Naive thymus-derived CD8-positive, alpha-beta T cell (primary cell): ENCODE measurements at places on chromosomes 11 and 22. TPM values are rescaled to one million over a fixed set of nuclear protein-coding genes. Genes with fewer than 3 reads are reported as not detected.

IL18 gene
- not detected for total RNA-seq

JAM3 gene
- total RNA-seq: 8.5 TPM

WNT7B gene
- total RNA-seq: not detected

CCDC179 gene
- total RNA-seq: not detected

TMPRSS13 gene
- total RNA-seq: 9.2 TPM

MS4A6E gene
- not detected for total RNA-seq

MS4A12 gene
- not detected for total RNA-seq

TSGA10IP gene
- not detected for total RNA-seq

KRTAP5-10 gene
- total RNA-seq: not detected

DNA sequence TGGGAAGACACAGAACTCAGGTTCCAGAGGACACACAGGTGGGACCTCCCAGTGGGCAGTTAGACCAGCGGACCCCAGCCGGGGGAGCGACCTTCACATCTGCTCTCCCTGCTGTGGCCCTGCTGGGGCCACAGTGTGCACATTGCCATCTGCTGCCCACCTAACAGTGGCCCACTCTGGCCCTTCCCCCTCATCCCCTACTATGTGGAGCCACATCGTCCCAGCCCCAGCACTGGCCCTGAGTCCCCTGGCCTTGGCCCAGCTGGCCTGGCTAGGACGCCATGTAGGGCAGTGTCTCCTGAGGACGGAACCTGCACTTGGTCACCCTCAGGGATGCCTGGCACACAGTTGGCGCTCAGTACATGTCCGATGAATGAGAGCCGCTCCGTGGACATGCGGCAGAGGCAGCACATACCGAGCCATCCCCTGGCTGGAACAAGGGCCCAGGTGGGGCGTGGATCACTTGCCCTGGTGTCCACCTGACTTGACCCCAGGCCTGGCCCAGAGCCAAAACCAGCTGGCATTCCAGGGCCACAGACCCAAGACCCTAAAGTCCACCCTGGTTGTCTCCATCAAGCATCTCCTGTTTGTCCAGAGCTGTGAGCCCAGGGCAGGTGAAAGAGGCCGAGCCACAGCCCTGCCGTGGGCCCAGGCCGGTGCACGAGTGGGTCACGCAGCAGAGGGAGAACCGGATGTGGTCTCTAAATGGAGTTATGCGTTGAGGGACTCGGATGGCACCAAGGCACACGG is 93.1 kb upstream of the FGF3 start:
- H3K4me1 ChIP-seq: peaks cover 6% of the 10 kb centered on the region
- H3K36me3 ChIP-seq: no peaks in the 10 kb centered on the region
- no peak overlapping the region for H3K4me3 ChIP-seq
- no peak for DNase-seq
- H3K27me3 ChIP-seq: peaks cover 72% of the 10 kb centered on the region
- no peak overlapping the region for H3K27ac ChIP-seq

GRCh38 chr11:8361206-8361605 is 97.5 kb upstream of the LMO1 start:
- H3K36me3 ChIP-seq: no peaks in the 10 kb centered on the region
- no peak for DNase-seq
- H3K4me1 ChIP-seq: peaks cover 2% of the 10 kb centered on the region

- H3K4me1 ChIP-seq: no peaks in the 10 kb centered on the region
- DNase-seq: no peak
- H3K27me3 ChIP-seq: no peaks in the 10 kb centered on the region
- H3K4me3 ChIP-seq: no peak overlapping the region
Measured at GRCh38 chr11:72173291-72173690, 18.6 kb upstream of the FOLR1 start.

DNA sequence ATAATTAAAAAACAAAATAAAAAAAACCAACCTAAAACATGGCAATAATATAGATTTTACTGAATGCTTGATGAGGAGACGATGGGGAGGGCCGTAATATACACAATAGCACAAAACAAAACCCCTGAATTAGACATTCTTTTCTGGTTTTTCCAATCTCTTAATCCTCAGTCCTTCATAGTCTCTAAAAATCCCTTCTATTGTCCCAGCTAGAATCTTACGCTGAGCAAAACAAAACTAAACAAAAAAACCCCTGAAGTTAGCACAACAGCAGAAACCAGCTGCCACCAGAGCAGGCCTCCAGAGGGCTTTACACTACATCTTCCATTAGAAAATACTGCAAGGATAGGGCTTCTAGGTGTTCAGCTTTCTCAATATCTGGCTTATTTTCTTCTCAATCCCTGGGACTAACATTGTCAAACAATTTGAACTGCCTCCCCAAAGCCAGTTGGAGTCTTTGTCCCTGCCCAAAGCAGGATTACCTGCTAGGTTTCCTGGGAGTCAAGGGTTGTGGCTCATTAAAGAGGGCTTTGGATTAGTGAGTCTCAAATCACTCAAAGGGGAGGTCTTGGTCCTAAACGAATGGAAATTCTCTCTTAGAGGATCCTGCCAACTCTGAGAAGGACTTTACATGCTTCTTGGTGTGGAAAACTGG is 2.1 kb upstream of the RNF26 start:
- peaks cover 5% of the 10 kb centered on the region for H3K27me3 ChIP-seq
- peaks cover 2% of the 10 kb centered on the region for H3K36me3 ChIP-seq
- peaks cover 36% of the 10 kb centered on the region for H3K4me1 ChIP-seq
- no peak overlapping the region for H3K27ac ChIP-seq

DNA sequence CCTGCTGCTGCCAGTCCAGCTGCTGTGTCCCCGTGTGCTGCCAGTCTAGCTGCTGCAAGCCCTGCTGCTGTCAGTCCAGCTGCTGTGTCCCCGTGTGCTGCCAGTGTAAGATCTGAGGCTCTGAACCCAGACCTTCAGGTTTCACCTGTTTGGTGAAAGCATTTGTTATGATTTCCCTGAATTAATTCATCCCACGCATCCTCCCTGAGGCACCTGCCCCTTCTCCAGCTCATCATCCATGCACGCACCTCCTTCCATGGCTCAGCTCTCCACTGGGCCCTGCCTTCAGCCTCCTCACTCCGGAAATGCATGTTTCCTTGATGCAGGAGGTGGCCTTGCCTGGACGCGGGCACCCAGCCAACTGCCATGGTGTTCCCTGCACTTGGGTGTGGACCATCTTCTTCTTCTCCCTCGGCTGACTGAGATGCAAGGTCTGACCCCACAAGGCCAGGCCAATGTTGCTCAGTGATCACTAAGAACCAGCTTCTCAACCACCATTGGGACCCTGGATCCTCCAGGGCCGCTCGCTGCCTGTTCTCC is 788 bp downstream of the KRTAP5-10 start:
- no peak for DNase-seq
- H3K4me3 ChIP-seq: no peak overlapping the region
- H3K27me3 ChIP-seq: peaks cover 41% of the 10 kb centered on the region

DNA sequence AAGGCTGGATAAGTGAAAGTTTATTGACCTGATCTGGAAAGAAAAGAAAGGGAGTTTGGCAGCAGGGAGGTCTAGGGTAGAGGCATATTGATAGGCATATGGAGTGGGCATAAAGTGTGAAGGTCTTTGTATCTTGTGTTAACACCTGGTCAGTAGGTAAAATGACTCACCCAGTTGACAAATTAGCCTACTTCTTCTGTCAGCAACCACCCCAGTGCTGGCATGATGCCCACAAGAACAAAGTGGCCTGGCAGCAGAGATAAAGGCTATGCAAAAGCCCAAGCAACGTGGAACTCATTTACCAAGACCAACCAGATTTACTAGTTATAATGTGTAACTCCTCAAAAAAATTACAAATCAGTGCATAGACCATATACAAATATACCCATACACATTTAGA is 4.9 kb downstream of the OR10A3 start:
- no peaks in the 10 kb centered on the region for H3K4me1 ChIP-seq
- peaks cover 30% of the 10 kb centered on the region for H3K27me3 ChIP-seq
- H3K36me3 ChIP-seq: no peaks in the 10 kb centered on the region
- no peak overlapping the region for H3K27ac ChIP-seq

GRCh38 chr11:95229993-95230809 is 801 bp downstream of the SESN3 start:
- peaks cover 68% of the 10 kb centered on the region for H3K4me1 ChIP-seq
- H3K36me3 ChIP-seq: peaks cover 5% of the 10 kb centered on the region
- no peaks in the 10 kb centered on the region for H3K27me3 ChIP-seq
- H3K27ac ChIP-seq: peak overlapping the region; percentile 93

- no peaks in the 10 kb centered on the region for H3K36me3 ChIP-seq
Measured at GRCh38 chr11:88491674-88492073, 154.1 kb upstream of the CTSC start.

DNA sequence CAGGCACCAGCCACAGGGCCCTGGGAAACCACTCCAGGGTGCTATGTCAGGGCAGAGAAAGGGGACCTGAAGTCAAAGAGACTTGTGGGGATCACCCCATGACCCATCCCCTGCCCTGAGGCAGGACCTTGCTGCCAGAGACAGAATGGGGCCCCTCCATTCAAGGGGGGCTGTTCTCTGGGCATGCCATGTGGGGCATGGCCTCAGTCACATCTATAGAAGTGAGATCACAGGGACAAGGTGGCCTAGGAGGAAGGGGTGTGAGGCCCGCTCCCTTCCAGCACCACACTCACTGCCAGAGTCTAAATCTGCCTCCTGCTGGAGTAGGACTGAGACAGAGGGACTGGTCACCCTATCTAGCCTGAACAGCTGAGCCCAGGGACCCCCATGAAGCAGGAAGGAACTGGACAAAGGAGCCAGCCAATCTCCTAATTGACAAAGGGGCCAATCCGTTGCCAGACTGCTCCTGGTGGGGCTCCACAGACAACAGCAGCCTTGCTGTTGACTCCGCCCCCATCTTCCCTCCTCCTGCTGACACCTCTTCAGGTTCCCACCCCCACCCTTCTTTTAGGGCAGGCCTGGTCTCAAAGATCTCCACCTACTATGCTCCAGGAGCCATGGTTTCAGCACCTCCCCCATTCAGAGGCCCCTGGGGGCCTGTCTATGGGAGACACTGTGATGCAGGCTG is 26.0 kb downstream of the NEAT1 start:
- peaks cover 15% of the 10 kb centered on the region for H3K36me3 ChIP-seq
- peak overlapping the region; percentile 53 for H3K27ac ChIP-seq
- no peak overlapping the region for H3K4me3 ChIP-seq
- peaks cover 21% of the 10 kb centered on the region for H3K4me1 ChIP-seq

DNA sequence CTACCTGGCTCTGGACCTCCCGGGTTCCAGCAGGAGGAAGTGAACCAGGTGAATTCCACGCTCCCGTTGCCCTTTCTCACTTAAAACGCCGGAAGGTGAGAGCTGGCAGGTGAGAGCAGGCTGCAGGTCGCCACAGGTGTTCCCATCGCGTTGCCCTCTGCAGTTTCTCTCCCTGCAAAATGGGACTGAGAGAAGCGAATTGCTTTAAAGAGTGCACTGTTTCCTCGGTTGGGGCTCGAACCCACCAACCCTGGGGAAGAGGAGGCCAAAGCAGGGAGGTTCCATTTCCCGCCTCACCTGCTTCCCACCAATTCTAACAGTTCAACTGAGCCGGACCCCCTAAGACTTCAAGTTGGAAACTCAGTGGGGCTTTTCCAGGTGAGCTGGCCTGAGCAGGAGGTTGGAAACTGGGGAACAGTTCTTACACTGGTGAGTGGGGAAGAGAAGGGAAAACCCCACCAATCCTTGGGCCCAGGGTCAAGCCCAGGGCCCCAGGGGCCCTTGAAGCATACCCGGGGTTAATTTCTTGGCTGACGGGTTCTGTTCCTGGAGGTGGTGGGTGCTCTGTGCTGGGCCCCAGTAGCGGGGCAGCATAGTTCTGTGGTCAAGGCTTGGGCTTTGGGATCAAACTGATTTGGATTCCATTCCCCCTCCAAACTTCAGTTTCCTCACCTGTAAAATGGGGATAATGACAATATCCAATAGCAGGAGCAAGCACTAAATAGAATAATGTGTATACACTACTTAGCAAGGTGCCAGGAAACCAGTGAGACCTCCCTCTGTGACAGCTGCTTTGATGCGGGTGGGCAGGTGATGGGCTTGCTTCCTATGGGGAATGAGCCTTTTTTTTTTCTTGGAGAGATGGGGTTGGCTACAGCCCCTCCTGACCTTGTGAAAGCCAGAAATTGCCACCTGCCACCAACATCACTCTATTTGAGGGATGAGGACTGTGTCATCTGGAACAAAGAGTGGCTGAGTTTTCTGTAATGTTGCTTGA is 788 bp downstream of the CD82 start:
- peaks cover 68% of the 10 kb centered on the region for H3K4me1 ChIP-seq
- H3K27ac ChIP-seq: peak overlapping the region; percentile 56
- no peaks in the 10 kb centered on the region for H3K27me3 ChIP-seq

DNA sequence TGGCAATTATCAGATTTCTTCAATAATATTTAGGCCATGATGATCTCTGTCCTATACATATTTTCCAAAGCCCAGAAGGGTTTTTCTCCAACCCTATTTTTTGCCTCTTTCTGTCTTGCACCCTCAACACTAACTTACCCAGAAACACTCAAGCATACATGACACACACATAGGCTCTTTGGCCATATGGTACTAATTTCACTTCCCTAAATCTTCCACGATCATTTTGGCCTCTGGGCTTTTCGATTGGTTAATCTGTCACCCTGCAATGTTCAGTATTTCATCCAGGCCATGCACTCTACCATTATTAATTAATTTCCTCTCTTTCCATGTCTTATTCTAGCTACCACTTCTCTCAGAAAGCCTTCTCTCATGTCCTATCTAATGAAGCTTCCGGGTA is 59.8 kb downstream of the LUZP2 start:
- no peak overlapping the region for H3K27ac ChIP-seq
- no peaks in the 10 kb centered on the region for H3K27me3 ChIP-seq
- H3K36me3 ChIP-seq: no peaks in the 10 kb centered on the region
- no peak overlapping the region for H3K4me3 ChIP-seq
- no peak for DNase-seq

DNA sequence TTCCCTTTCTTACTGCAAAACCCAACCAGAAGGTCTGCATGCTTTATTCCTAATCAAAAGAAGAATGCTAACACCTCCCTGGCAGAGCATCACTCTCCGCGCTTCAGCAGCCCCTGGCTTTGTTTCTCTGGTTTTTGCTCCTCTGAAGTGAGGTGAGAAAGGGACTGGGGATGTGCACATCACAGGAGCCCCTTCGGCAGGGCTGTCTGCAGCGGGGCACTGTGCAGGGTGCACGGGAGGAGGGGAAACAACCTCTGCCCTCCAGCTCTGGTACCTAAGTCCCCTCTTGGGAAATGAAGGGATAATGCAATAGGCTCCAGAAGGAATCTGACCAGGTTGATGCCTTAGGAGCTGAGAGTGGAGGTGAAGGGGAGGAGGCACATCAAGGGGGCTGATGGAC is 312.7 kb downstream of the NTM start:
- H3K27me3 ChIP-seq: peaks cover 7% of the 10 kb centered on the region
- H3K4me1 ChIP-seq: no peaks in the 10 kb centered on the region
- no peak for DNase-seq

GRCh38 chr11:100870138-100870537 is 183.1 kb downstream of the ARHGAP42 start:
- H3K4me3 ChIP-seq: no peak overlapping the region
- no peaks in the 10 kb centered on the region for H3K4me1 ChIP-seq
- H3K27me3 ChIP-seq: no peaks in the 10 kb centered on the region
- H3K36me3 ChIP-seq: no peaks in the 10 kb centered on the region
- no peak for DNase-seq
